ENCODE measurements at places on chromosomes 12 and 14.
A peak's percentile ranks its signal among the peaks of the same experiment; 100 is the strongest.

DNA sequence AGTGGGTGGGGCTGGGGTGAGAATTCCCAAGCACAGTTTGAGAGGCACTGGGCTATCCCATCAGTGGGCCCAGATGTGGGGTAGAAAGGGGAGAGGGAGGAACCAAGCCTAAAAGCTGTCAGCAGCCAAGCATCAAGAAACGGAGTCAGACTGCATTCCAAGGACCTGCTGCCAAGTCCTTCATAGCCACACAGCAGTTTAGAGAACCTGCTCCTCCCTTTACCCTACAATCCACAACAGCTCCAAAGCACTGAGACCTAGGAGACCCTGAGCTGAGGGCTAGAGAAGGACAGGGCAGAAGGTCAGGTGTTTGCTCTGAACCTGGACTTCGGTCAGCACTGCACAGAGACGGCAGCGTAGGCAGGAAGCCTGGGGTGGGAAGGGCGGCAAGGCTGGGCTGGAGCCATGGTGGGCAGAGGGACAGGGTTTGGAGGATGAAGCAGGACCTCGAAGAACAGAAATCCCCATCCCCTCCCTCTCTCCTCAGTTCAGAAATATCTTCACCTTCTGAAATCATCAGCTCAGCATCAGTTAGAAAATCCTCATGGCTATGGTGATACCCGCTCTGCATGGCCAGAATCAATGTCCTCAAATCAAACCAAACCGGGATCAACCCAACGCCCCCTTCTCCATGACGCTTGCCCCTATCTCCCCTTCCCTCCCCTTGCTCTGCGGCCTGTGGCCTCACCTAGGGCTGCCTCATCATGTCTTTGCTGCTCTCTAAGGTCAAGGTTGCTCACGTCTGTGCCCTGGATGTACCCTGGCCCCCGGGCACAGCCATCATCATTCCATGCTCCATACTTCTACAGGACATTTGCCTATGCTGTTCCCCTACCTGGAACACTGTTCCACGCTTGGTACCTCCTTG is 12.9 kb upstream of the SERPINA4 start:
- DNase-seq: no peak

GRCh38 chr14:27845241-27845850 is 921.2 kb upstream of the FOXG1 start:
- DNase-seq: no peak

DNA sequence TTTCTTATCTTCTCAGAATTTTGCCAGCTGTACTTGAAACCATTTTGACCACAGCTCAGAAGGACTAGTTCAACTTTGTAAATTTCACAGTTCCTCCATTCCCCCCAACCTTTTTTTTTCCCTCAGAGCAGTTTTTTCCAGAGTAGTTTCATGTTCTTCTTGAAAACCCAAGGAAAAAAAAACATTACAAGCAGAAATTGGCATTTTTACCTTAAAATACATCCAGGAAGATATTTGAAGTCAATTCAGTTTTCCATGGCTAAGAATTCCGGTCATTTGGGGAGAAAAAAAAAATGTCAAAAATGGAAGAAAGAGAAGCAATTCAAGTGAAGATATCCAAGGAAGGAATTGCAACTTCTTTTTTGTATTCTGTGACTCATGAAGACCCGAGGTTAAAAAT is 39.5 kb downstream of the SYNE2 start:
- DNase-seq: no peak

GRCh38 chr14:70599345-70599744 is 1.1 kb downstream of the MED6 start:
- DNase-seq: no peak

GRCh38 chr12:11651785-11652184 is 2.3 kb downstream of the ETV6 start:
- DNase-seq: no peak

DNA sequence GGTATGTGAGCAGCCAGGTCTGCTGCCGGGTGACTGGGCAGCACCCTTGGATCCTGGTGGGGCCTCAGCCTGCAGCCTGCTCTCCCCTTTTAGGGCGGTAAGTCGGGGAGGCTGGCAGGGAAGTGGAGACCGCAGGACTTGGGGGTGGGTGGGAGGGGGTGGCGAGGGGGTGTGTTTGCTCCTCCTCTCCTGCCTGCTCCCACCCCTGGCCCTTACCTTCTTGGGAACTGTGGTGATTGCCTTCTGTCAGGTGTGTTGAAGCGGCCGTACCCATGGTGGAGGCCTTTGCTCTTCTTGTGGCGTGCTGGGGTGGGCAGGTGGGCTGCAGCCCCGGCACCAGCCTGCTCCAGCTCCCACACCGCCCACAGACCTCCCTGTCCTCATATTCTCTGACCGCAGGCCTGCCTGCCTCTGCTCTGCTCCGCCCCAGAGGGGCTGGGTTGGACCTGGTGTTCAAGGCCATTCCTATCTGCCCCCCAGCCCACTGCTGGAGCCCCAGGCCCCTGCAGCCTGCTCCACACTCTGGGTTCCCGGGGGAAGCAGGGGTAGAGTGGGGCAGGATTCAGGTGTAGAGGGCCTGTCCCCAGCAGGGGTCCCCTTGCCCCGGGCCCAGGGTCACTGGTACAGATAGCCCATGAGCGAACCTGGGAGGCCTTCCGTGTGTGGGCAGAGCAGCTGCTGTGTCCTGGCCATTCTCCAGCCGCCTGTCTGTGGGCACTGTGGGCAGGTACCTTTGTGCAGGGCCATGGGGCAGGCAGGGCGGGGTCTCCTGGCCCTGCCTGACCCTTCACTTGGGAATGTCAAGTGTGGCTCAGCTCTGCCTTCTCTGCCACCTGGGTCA is 5.2 kb downstream of the TEDC1 start:
- DNase-seq: no peak

- DNase-seq: no peak
Observed at GRCh38 chr14:32629236-32629635, 300.1 kb downstream of the AKAP6 start.

- DNase-seq: no peak
Observed at GRCh38 chr14:35285168-35286002, 6.8 kb upstream of the PSMA6 start.

DNA sequence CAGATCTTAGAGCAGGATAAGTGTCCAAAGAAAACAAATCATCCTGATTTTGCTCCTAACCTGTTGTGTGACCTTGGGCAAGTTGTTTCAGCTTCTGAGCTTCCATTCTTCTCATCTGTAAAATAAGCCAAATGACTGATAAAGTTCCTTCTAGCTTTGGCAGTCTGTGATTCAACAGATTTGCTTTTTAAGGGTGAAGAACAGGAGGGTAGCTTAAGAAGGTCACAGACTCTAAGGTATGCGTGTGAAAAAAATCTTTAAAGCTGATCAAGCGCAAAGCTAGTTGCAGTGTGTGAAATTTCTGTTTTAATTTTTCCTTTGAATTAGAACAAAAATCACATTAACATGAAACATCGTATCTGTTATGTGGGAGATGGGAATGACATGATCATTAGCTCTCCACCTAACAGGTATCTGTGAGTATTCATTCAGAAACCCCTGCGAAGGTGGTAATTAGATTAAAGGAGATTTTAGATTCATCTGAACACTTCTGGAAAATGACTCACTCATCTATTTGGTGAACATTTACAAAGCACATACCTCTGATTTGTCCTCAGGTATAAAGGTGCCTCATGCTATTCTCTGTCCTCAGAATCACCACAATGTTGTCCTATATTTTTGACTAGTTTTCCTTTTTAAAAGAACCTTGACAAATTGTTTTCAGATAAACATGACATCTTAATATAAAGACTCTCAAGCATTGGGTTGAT is 131.9 kb upstream of the CPM start:
- no peak for DNase-seq

- DNase-seq: no peak
Observed at GRCh38 chr14:52995998-52996397, 45.1 kb upstream of the FERMT2 start.

GRCh38 chr14:95011445-95012006 is 145.8 kb downstream of the DICER1 start:
- peak; percentile 34 for DNase-seq

DNA sequence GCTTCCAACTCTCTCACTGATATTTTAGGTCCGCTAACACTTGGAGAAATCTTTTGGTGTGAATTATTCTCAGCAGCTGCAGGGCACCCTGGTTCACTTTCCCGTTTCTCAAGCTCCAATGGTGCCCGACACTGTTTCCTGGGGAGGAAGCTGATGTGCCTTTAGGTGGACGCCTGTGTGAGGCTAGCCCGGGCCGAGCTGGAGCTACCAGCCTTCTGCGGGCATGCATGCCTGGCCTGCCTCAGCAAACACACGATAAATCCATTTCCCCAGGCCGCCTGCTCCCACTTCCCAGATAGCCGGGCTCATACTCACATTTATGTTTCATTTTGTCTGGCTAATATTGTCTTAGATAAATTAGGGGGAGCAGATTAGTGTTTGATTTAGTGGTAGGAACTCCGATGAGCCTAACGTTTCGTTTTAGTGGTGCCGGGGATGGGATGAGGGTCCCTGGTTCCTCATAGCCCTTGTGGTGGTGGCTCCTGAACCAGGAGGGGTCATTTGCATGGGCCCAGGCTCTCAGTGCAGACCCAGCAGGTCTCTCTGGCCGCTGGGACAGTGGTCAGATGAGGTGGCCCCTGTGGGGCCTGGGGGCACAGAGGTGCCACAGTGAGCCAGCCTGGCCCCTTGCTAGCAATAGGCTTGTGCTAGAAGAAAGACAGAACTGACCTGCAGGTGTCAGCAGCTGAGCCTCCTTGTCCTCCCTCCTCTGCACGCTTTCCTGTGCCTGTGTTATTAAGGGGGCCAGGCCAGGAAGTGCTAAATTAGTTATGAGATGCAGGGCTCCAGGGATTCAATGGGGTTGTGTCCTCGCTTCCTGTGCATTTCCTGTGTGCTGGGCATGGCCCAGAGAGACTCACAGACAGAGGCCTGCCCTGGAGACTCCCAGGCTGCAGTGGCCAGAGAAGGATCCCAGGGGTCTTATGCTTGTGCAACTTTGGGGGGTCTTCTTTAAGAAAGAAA is 88.3 kb downstream of the KIF26A start:
- no peak for DNase-seq

GRCh38 chr12:2963760-2964292 is 4.6 kb downstream of the TEAD4 start:
- DNase-seq: no peak

GRCh38 chr14:42428996-42429395 is 822.3 kb downstream of the LRFN5 start:
- no peak for DNase-seq

Measured in right kidney (tissue), 9 donors.